ENCODE measurements at places on chromosomes 2 and 18.
A peak's percentile ranks its signal among the peaks of the same experiment; 100 is the strongest.

- DNase-seq, result peak; percentile 82
Observed at GRCh38 chr18:2087877-2088673, 483.2 kb downstream of the METTL4 start.

DNA sequence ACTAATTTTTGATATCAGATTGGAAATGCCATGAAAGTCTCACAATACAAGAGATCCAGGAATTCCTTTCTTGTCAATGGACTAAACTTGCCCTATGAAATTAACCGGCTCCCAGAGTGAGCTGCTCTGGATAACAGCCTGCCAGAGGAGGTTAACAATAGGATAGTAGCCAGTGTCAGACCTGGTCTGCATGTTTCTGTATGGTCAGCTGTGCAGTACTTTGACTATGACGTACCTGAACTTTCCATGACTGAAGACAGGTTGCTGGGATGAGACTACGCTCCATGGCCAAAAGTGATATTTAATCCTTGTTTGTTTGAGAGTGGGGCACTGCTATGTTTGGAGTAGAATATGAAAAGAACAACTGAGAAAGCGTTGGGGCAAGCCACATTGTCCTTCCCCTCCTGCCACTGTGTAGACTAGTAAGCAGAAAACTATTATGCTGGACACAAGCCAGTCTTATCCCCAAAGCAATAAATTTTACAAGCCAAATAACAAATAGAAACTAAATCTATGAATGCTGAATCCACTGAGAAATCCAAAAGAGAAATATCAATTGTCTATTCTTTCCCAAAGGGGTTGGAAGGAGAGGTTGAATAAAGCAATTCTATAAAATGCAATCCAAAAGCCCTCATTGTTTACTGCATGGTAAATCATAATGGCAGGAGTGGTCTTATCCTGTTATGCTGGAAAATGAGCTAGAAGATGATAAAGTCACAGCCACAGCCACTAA, 115.5 kb upstream of the CYP26B1 start:
- DNase-seq, result no peak

GRCh38 chr2:88737385-88737784, 45.9 kb downstream of the RPIA start:
- DNase-seq, result no peak

- DNase-seq, result no peak
Observed at GRCh38 chr2:8594731-8595427, 87.0 kb upstream of the ID2 start.

GRCh38 chr2:187302116-187302515, 145.9 kb downstream of the CALCRL start:
- DNase-seq, result peak; percentile 26

GRCh38 chr18:60372596-60372995, at the start of gene MC4R:
MC4R (minus strand) TSS chr18:60372775; CDS start chr18:60372349, 426 bp downstream.
- DNase-seq, result peak; percentile 96

- no peak for DNase-seq
Observed at GRCh38 chr18:9854801-9855676, 30.7 kb upstream of the TXNDC2 start.

GRCh38 chr2:18976168-18976961, 382.1 kb downstream of the OSR1 start:
- no peak for DNase-seq

DNA sequence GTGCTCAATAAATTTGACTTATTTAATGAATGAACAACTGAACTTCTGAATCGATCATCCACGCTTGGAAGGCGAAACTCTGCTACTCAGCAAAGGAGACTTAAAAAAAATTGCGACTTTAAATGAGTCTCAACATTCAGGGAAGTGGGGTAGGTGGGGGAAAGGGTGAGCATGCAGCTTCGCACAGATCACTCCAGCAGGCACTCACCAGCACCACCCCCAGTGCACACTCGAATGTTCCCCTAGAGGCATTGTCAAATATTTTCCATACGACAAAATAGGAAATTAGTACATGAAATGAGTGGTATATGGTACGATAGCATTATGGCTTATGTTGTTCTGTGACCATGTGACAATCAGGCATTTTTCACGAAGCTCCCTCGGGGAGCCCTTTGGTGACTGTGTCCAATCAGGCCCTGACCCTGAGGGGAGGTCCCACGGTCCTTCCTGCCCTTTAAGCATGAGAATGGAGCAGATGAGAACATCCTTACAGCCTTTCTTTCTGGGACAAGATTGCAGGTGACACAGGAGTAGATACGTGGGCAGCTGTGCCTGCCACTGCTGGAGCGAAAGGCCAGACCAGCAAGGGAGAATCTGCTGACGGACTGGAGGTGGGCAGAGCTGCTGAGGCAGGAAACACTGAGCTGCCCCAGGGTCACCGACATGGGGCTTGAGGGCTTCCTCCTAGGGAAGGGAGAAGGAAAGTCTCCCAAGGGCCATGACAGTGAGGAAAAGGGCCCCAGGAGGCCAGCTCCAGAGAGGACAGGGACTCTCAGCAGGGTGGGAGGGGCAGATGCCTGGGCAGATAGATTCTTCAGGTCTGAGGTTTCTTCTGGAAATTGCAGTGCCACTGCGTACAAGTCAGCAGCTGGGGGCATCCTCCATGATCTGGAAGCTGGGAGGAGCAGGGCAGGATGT, 101.3 kb upstream of the ID2 start:
- no peak for DNase-seq

- DNase-seq, result no peak
Observed at GRCh38 chr2:102141011-102141943, 1.3 kb upstream of the IL1R1 start.

GRCh38 chr2:9497017-9497416, 22.7 kb downstream of the IAH1 start:
- DNase-seq, result no peak
